Fibroblast of skin of abdomen (primary cell): ENCODE measurements at places on chromosomes 13 and 19.
A peak's percentile ranks its signal among the peaks of the same experiment; 100 is the strongest.

- no peak for DNase-seq
These were observed 75.6 kb downstream of the SPACA7 start for GRCh38 chr13:112451512-112452379.

DNA sequence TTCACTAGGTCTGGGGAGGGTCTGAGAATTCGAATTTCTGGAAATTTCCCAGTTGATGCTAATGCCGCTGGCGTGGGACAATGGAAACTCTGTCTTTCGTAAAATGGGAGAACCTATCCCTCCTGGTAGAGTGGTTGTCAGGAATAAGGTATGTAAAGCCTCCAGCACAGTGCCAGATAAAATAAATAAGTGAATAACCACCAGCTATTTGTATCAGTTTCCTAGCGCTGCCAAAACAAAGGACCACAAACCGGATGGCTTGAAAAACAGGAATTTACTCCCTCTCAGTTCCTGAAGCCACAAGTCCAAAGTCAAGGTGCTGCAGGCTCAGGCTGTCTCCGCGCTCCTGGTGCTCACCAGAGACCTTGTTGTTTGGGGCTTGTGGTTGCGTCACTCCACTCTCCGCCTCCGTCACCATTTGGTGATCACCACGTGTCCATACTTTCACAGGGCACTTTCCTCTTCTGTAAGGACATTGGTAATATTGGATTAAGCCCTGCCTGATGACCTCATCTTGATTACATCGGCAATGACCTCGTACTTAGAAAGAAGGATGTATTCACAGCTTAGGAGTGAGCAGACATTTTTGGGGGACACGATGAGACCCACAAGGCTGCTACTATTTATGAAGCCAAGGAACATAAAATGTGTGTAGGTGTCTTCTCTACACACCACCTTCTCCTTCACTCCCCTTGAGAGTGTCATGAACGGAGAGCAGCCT lies 428.5 kb downstream of the IRS2 start:
- DNase-seq, result peak; percentile 6

DNA sequence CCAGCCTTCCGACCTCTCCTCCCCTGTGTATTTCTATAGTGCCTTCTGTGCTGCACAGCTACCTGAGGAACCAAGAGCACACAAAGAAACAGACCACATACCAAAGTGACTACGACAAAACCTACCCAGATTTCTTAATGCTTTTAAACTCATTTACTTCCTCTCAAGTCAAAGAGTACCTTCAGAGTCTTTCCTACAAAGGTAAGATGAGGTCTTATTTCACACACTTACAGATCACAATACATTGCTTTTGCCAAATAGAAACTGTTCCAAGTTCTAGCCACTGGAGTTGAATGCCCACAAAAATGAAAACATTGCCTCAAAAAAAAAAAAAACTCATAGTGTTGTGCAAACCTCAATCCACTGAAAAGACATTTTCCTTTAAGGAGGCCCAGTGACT lies 36.4 kb downstream of the TEX26 start:
- peak; percentile 63 for DNase-seq

GRCh38 chr13:49936968-49937273 lies 781 bp upstream of the SPRYD7 start:
- DNase-seq, result no peak

DNA sequence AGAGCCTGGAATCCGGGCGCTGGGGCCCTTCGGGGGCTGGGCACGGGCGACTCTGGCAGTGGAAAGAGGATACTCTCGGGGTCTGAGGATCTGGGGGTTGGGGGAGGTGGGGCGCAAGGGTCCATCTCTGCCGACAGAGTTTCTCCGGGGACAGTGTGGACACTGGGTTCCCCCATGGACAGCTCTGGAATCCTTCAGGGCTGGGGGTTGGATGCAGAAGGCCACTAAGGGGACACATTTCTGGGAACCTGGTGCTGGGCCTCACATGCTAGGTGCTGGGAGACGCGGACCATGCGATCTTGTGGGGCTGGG lies 2.3 kb downstream of the TGFBR3L start:
- no peak for DNase-seq

DNA sequence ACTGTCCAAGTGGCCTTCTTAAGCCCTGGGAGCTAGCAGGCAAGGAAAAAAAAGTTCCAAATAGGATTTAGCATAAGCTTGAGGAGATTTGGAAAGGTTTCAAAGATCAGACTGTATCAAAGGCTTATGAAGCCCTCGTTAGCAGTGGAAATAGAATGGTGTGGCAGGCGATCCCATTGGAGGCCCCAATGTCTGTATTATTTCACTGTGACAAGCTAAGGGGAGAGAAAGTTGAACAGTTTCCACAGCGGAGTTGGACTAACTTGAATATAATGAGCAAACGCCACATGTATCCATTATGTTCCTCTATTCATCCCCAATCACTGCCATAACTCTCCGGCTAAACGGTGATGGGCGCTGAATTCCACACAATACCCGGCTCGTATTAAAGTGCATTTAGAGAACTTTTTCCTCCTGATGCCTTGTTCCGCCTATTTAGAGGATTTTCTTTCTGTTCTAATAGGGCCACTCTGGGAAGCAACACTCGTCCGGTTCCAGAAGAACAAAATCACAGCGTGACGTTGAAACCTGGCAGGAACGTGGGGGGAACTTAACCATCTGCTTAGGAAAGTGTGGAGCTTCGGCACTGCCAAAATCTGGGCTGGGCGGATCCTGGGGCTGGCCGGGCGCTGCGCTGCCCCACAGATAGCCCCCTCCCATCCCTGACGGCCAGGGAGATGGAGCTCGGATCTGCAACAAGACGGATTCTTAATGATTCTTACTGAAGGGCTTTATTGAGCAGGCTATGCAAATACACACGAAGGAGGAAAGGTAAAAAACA lies 1.0 kb upstream of the PCDH8 start:
- DNase-seq, result no peak

DNA sequence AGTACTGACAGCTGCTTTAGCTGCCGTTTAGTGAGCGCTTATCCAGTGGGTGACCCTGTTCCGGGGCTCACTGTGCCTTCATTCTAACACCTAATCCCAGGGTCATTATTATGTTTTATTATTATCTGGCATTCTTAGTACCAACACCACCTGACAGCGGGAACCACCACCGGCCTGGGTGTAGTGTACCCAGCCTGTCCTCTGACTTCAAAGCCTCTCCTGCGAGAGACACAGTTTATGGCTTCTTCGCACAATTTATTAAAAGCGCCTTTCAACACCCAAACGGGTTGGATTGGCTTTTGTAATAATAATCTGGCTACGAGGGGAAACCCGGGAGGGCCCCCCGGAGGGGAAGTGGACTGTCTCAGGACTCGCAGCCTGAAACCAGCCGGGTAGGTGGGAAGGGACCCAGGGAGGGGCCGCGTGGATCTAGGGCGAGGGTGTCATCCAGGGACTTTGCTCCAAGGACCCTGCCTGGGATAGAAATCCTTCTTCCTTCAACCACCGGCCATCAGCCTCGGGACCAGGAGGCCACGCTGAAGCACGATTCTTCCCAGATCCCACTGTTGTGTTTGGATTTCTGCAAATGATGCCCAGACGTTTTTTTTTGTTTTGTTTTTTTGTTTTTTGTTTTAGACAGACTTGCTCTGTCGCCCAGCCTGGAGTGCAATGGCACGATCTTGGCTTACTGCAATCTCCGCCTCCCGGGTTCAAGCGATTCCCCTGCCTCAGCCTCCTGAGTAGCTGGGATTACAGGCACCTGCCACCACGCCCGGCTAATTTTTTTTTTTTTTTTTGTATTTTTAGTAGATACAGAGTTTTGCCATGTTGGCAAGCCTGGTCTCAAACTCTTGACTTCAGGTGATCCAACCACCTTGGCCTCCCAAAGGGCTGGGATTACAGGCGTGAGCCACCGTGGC lies 1.6 kb upstream of the ZBTB7A start:
- DNase-seq, result no peak

DNA sequence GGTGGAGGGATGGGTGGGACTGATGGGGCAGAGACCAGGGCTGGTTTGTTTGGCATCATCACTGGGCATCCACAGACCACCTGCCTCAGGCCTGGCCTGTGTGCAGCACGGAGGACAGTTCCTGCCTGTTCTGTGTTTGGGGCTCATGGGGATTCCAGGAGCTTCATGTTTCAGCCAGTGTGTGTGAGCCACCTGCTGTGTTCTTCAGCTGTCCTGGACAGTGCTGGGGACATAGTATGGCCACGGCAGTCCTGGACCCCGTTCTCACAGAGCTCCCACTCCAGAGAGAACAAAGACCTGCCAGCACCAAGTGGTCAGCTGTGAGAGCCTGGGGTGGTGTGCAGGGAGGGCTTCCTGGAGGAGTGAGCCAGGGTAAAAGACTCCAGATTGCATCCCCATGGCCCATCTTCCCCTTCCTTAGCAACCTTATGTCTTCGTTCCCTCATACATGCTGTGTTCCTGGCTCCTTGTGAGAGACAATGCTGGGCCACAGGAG lies 2.0 kb upstream of the CCDC97 start:
- no peak for DNase-seq

GRCh38 chr19:15418231-15418578 lies 583 bp downstream of the AKAP8L start:
- peak; percentile 21 for DNase-seq

GRCh38 chr13:43728421-43728820 lies 58.4 kb downstream of the ENOX1 start:
- peak; percentile 14 for DNase-seq

DNA sequence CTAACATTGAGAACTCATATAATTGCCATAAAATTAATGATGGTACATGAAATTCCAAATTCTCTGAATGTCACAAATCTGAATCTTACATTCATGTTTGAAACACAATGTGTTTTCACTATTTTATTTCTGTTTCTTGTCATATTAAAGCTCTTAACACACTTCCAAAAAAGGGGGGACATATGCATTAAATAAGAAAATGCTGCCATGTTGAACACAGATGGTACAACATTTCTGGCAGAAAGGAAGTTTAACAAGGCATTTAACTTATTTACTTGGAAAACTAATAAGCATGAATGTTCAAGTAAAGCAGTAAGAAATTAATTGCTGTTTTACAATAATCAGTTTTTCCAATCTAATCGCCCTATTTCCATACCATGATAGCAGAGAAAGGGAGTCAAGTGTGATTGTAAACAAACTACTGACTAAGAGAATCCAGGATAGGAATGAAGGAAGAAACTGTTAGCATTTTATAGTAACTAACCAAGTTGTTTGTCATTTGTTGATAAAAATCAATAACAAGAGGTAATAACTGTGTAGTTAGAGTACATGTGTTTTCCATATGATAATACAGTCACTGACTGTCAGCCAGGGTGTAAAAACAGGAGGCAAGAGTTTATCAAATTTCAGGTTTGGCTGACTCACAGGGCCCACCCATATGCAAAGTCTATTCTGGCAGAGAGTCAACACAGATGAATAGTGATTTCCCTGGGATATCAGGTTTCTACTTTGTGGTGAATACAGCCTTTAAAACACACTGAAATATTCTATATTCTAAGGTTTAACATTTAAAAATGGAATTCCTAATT lies 5.7 kb upstream of the FOXO1 start:
- DNase-seq, result peak; percentile 75

GRCh38 chr13:57128909-57129308 lies 11.8 kb upstream of the PRR20A start:
- DNase-seq, result no peak

DNA sequence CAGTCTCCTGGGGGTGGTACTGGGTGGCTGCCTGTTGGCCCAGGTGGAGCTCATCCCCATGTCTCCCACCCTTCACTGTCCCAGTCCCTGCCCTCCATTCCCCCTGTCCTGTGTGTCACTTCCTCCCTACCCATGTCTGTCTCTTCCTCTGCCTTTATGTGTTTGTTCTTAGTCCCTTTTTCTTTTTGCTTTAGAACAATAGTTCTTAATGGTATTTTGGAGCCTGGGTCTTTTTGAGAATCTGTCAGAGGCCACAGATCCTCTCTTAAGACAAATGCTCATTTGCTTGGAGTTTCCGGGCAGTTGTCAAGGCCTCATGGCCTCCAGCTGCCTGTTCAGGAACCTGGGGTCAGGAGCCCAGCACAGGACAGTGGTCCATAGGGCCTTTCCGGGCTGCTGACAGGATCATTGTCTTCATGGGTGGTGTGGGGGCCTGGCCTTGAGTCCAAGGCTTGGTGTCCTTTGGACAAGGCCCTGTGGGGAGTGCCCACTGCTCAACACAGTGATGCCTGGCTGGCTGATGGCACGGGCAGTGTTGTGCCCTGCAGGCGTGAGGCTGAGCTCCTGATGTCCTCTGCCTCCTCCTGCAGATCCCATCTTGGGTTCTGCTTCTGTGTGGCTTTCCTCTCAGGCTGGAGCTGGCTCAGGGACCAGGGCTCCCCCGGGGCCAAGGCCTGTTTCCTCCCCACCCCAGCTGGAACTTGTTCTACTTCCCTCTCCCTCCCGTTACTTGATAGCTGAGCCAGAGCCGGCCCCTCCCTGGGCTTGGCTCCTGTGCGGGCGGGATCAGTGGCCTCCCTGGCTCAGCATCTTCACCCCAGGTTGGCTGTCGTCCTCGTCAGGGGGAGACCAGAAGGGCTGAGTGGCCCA lies 3.5 kb downstream of the EGLN2 start:
- no peak for DNase-seq

DNA sequence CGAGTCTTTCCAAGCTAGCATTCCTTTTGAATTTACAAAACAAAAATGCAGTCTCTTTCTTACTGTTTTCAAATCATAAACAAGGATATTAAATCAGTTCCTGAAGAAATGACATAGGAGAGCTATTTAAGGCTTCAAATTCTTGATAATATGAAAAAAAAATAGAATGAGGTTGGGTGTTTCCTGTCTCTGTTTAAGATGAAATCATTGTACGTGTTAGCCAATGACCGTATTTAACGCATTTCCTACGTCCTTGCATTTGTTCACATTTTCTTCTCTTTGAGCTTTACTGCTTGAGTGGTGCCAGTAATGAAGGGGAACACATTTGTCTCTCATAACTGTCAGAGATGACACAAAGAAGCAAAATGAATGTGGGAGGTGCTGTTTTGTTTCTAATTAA lies 821.3 kb downstream of the DIAPH3 start:
- no peak for DNase-seq

GRCh38 chr19:45884682-45885555 lies 1.0 kb downstream of the IRF2BP1 start:
- no peak for DNase-seq

DNA sequence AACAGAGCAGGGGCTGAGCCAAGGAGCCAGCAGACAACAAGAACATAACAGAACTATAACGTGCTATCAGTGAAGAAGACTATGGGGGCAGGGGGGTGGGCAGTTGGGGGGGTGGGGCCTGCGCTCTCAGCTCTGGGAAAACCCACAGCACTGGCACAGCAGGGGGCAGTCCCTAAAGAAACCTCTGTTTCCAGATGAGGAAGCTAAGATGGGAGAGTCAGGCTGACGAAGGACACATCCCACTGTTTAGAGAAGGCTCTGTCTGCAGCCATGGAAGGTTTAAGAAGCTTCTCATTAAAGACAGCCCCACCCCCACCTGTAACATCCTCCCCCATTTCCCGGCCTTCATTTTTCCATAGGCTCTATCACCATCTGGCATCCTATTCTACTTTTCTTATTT lies 7.1 kb upstream of the DOCK9 start:
- no peak for DNase-seq

DNA sequence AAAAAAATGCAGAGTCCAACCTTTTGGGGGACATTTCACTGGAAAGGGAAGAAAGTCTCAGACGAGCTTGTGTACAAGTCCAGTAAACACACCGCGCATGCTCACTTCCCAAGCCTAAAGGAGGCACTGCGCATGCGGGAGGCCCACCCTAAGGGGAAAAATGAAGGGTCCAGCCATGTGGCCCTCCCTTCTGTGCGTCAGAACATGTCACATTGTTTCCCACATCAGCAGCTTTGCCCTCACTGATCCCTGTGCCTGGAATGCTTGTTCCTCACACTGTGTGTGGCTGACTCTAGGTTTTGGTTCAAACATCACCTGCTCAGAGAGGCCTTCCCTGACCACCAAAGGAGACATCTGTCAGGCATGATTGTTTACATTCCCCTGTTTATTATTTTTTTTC lies 4.4 kb downstream of the ELSPBP1 start:
- no peak for DNase-seq
